Spleen (tissue), 13 donors: ENCODE measurements at places on chromosomes 7 and 10. TPM values are rescaled to one million over a fixed set of nuclear protein-coding genes. Genes with fewer than 3 reads are reported as not detected.
A peak's percentile ranks its signal among the peaks of the same experiment; 100 is the strongest.

HMX3 gene
- total RNA-seq = not detected

GPNMB gene
- 18.1 TPM for total RNA-seq

COL28A1 gene
- total RNA-seq = 0.85 TPM

GFRA1 gene
- total RNA-seq = 5.2 TPM

PRF1 gene
- 56.0 TPM for total RNA-seq

PITX3 gene
- not detected for total RNA-seq

ZMYND11 gene
- total RNA-seq = 65.3 TPM

DNA sequence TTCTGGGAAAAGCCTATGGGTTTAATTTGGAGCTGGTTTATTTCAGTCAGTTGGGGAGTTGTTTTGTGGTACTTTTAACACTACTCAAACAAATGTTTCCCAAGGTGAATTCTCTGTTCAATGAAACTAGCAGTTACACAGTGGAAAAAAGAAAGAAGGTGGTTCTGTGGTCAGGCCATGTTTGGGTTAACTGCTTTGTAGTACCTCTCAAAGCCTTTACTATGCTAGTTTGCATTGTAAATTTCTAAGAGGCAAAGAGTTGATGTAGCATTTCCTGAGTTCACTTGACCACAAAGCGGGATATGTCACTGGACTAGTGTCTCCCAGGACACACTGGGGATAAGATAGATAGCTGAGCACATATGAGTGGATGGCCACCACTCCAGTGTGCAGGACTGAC is 145.4 kb downstream of the KIF20B start:
- H3K4me1 ChIP-seq = no peaks in the 10 kb centered on the region
- no peak overlapping the region for H3K4me3 ChIP-seq
- H3K36me3 ChIP-seq = no peaks in the 10 kb centered on the region

- H3K4me3 ChIP-seq = no peak overlapping the region
- no peaks in the 10 kb centered on the region for H3K27me3 ChIP-seq
Measured at GRCh38 chr10:21946946-21947345, 56.6 kb downstream of the DNAJC1 start.

DNA sequence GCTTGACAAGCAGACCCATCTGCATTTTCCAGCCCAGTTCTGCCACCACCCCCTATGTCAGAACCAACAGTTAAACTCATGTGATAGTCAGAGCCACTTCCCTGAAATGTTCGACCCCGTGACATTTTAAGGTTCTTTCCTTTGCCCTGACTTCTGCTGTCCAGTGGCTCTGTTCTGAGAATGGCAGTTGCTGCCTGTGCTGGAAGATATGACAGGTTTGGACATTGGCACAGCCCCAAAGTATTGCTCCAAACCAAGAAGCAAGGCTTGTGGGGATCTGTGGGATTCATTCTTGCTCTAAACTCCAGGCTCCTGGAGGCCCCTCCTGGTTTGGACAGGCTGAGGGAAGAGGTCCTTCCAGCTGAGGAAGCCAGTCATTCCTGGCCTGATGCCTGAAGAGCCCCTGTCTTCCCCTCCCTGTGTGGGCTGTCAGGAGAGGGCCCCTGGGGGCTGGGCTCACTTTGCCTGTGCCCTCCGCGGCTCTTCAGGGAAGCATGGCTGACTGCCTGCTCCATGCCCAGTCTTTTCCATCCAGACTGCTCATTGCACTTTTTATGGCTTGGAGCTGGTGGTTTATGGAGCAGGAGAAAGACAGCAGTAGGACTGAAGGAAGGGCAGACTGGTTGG is 138.0 kb downstream of the CDH23 start:
- H3K27ac ChIP-seq = no peak overlapping the region
- no peaks in the 10 kb centered on the region for H3K4me1 ChIP-seq
- no peaks in the 10 kb centered on the region for H3K36me3 ChIP-seq
- no peak for DNase-seq
- H3K27me3 ChIP-seq = no peaks in the 10 kb centered on the region
- no peak overlapping the region for H3K4me3 ChIP-seq

DNA sequence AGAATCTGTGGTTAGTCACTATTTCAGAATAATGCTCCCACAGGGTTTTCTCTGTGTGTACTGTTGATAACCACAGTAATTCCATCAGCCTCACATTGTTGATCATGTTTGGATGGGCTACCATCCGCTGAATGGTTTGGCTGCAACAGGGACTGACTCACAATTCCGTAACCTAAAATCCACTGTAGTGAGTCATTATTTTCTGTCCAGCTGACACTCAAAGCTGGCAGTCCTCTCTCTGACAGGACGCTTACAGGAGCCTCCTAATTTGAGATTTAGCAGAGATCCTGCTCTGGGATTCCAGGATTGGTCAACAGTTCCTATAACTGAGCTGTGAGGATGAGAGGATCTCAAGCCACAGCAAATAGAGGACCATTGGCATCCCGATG is 32.7 kb downstream of the VWA2 start:
- no peaks in the 10 kb centered on the region for H3K27me3 ChIP-seq
- no peaks in the 10 kb centered on the region for H3K4me1 ChIP-seq
- no peak for DNase-seq
- H3K27ac ChIP-seq = no peak overlapping the region

- no peak overlapping the region for H3K4me3 ChIP-seq
- no peaks in the 10 kb centered on the region for H3K36me3 ChIP-seq
- no peak overlapping the region for H3K27ac ChIP-seq
- H3K4me1 ChIP-seq = no peaks in the 10 kb centered on the region
Measured at GRCh38 chr10:78868456-78868855, 200.3 kb upstream of the ZMIZ1 start.

- H3K27me3 ChIP-seq = peaks cover 27% of the 10 kb centered on the region
- no peaks in the 10 kb centered on the region for H3K36me3 ChIP-seq
- no peak overlapping the region for H3K27ac ChIP-seq
- no peak overlapping the region for H3K4me3 ChIP-seq
- DNase-seq = no peak
Measured at GRCh38 chr7:127258111-127258510, 5.4 kb upstream of the GRM8 start.

GRCh38 chr10:56874950-56875349 is 513.9 kb upstream of the ZWINT start:
- H3K4me1 ChIP-seq = no peaks in the 10 kb centered on the region
- no peak overlapping the region for H3K27ac ChIP-seq
- DNase-seq = no peak

- H3K4me3 ChIP-seq = peak overlapping the region; percentile 83
- peaks cover 23% of the 10 kb centered on the region for H3K4me1 ChIP-seq
- no peaks in the 10 kb centered on the region for H3K27me3 ChIP-seq
- H3K36me3 ChIP-seq = peaks cover 57% of the 10 kb centered on the region
- peak overlapping the region; percentile 85 for H3K27ac ChIP-seq
Measured at GRCh38 chr7:102395592-102395872, 631 bp upstream of the PRKRIP1 start.

DNA sequence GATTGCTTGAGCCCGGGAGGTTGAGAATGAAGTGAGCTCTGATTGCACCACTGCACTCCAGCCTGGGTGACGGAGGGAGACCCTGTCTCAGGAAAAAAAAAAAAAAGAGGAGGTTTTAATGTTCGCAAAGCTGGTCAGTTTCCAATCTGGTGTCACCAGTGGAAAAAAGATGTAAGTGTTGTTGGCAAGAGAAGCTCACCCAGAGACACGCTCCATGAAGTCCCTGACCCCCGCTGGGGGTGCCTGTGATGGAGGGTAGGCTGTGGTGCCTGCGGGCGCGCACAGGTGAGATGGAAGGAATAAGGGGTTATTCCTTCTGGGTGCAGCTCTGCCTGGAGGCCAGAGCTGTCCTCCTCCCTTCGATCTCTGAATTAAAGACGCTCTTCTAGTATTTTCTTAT is 122.7 kb downstream of the CUX1 start:
- H3K27ac ChIP-seq = no peak overlapping the region
- H3K36me3 ChIP-seq = no peaks in the 10 kb centered on the region
- no peaks in the 10 kb centered on the region for H3K4me1 ChIP-seq
- no peaks in the 10 kb centered on the region for H3K27me3 ChIP-seq
- DNase-seq = no peak
- no peak overlapping the region for H3K4me3 ChIP-seq

DNA sequence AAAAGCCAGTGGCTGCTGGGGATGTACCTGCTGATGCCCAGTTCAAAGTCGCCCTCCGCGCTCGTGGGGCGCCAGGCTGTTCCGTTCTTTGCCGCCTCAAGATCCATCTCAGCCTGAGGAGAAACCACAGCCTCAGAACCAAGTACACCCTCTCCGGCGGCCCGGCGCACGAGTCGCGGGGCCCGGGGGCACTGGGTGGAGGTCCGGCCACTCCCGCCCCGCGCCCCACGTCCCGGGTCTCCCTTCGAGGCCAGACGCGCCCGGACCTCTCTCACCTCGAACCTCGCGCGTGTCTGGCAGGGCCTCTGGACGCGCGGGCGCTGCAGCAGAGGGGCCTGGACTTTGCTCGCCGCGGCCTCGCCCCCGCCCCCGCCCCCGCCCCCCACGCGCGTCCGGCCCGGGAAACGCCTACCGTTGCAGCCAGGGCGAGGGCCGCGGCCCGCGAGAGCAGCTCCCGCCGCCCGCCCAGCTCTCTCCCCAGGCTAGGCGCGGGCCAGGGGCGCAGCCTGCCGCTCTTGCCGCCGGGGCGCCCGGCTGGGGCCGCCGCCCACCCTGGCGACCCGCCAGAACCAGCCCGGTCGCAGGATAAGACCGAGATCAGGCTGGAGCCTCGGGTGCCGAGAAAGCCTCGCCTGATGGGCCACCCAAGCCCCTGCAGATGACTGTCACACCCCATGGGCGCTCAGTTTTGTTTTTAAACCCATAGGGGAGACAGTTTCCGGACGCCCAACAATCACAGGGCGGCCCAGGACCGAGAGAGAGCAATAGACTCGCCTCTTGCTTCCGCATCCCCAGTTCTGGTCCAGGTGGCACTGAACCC is at the start of gene ABCB4:
ABCB4 (minus strand) TSS at position 322 of the 820 bp plus-strand sequence; CDS start at position 107, 215 bp downstream.
- H3K27ac ChIP-seq = peak within 1 kb of the TSS; percentile 87
- peaks cover 6% of the 10 kb centered on the region for H3K4me1 ChIP-seq
- DNase-seq = peak; percentile 84
- H3K27me3 ChIP-seq = peaks cover 23% of the 10 kb centered on the region
- no peaks in the 10 kb centered on the region for H3K36me3 ChIP-seq

- no peaks in the 10 kb centered on the region for H3K36me3 ChIP-seq
- no peaks in the 10 kb centered on the region for H3K27me3 ChIP-seq
- H3K4me1 ChIP-seq = peaks cover 6% of the 10 kb centered on the region
- no peak overlapping the region for H3K4me3 ChIP-seq
Measured at GRCh38 chr10:88379575-88379974, 203.5 kb downstream of the RNLS start.

DNA sequence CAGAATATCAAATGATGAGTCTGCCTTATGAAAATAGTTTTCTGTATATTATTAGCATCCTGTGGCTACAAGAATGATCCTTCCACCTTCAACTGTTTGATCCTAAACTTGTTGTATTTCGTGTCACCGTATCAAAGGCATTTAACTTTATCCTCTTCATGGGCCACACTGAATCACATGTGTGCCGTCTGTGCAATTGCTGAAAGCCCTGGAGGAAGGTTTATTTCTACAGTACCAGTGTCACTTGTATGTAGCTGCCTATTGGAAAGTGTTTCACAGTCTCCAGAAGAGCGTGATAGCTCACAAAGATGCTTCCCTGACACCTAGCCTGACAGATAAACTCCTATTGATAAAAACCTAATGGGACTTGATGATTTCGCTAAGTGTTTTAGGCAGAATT is 94.5 kb downstream of the ITGA8 start:
- no peaks in the 10 kb centered on the region for H3K36me3 ChIP-seq
- H3K27me3 ChIP-seq = no peaks in the 10 kb centered on the region
- no peak overlapping the region for H3K4me3 ChIP-seq
- DNase-seq = no peak
- H3K27ac ChIP-seq = no peak overlapping the region
- H3K4me1 ChIP-seq = peaks cover 15% of the 10 kb centered on the region

GRCh38 chr7:18430810-18431209 is 64.7 kb upstream of the HDAC9 start:
- H3K27ac ChIP-seq = no peak overlapping the region
- H3K4me1 ChIP-seq = peaks cover 6% of the 10 kb centered on the region
- no peaks in the 10 kb centered on the region for H3K27me3 ChIP-seq
- H3K4me3 ChIP-seq = no peak overlapping the region
- no peaks in the 10 kb centered on the region for H3K36me3 ChIP-seq
- DNase-seq = no peak

DNA sequence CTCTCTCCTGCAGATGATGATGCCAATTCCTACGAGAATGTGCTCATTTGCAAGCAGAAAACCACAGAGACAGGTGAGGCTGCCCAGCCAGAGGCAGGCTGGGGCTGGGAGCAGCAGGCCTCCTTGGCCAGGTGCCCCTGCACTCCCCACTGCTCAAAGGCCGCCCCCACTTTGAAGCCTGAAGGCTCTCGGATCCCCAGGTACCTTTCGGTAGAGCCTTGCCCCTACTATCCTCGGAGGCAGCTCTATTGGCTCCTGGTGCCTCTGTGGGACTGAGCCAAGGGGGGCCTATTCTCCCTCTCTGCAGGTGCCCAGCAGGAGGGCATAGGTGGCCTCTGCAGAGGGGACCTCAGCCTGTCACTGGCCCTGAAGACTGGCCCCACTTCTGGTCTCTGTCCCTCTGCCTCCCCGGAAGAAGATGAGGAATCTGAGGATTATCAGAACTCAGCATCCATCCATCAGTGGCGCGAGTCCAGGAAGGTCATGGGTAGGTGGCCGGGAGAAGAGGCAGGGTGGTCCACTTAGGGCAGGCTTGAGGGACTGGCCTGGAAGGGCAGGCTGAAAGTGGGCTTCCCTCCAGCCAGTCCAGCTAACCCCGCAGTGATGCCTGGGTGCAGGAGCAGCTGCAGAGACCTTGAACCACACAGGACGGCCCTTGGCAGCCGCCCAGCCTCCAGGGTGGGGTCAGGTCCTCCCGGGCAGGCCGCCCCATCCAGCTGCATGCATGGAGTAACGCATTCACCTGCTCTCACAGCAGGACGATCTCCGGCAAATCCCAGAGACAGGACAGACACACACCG is 14.1 kb downstream of the LAT2 start:
- H3K36me3 ChIP-seq = peaks cover 21% of the 10 kb centered on the region

DNA sequence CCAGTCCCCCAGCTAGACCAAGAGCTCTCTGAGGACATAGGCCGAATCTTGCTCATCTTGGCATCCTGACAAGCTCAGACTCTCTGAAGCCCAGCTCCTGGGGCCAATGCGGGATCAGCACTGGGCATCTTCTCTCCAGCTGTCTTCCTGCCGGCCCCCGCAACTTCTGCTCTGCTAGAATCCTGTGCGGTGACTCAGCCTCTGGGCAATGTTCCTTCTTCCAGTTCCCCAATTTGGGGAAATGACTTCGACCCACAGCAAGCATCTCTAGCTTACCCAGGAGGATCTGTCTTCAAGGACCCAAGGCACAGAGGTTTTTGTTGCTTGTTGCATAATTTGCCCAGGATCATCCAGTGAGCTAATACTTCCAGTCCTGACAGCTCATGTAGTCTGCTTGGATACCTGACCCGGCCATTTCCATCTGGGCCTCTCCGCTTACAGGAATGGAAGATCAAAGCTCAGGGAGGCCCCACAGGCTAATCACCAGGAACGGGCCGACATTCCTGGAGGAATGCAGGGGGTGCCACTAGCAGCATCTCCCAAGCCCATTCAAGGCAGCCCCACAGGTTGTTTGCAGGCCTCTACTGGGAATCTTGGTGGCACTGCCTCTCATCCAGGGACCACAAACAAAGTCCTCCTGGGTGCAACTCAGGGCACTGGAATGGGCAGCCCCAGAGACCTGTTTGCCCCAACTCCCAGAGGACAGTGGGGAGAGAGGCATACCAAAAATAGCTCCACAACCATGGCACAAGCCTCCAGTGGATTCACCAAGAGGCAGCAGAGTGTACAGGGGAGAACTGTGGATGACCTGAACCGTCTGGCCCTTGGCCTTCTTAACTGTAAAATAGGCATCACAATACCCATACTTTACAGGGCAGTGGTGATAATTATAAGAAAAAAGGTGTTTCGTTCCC is 151.9 kb downstream of the NEURL1 start:
- peaks cover 3% of the 10 kb centered on the region for H3K4me1 ChIP-seq
- H3K27ac ChIP-seq = peak overlapping the region; percentile 53
- DNase-seq = no peak

GRCh38 chr10:14553448-14553847 is 221.2 kb downstream of the FAM107B start:
- H3K4me3 ChIP-seq = no peak overlapping the region
- H3K27me3 ChIP-seq = no peaks in the 10 kb centered on the region
- peak overlapping the region; percentile 85 for H3K27ac ChIP-seq
- no peak for DNase-seq
- H3K4me1 ChIP-seq = peaks cover 63% of the 10 kb centered on the region
